ENCODE measurements at places on chromosomes 4 and X.

GRCh38 chr4:26723216-26723615 is 137.4 kb upstream of the STIM2 start:
- no peak for DNase-seq

DNA sequence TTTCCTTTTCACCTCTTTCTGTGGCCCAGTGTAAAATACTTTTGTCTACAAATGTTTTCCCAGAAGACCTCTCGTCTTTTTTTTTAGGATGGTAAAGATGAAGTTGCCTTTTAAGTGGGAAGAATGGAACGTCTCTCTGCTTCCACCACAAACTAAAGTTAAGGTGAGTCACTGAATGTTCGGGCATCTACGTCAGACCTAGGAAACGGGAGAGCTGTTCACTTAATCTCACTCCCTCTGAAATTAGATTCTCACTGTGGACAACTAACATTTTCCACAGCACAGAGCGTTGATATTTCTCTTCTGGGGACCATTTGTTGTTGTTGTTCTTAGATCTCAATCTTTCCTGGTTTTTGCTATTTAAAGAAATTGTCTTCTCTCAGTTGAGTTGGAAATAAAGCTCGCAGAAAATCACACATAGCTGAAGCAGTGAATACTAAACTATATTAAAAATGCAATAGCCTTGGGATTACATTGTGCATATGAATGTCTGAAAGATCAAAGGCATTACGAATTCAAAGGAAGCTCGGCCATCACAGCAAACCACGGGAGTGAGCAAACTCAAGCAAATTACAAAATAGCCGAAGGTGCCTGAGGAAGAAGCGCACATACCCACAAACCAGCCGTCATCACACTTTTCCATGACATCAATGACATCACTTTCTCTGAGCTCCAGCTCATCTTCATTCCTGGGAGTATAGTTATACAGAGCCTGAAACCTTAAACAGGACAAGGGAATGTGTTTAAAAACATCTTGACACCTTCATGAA is 53.9 kb upstream of the PDLIM3 start:
- DNase-seq: no peak

DNA sequence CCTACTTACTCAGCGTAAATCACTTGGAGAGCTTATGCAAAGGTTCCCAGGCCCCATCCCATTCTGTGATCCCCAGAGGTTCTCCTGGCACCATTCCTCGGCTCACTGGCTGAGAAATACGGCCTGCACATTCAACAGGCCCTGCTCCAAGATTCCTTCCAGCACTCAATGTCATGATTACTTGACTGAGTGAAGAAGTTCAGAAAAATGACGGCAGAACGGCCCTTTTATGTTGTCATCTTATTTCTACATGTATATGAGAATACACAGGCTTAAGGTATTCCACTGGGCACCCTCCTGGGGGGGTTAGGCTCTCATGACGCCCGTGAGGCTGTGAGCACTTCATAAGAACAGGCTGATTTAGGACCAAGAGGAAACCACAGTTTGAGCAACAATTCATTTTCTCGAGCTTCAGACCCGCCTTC is 190.6 kb downstream of the NSUN7 start:
- no peak for DNase-seq

DNA sequence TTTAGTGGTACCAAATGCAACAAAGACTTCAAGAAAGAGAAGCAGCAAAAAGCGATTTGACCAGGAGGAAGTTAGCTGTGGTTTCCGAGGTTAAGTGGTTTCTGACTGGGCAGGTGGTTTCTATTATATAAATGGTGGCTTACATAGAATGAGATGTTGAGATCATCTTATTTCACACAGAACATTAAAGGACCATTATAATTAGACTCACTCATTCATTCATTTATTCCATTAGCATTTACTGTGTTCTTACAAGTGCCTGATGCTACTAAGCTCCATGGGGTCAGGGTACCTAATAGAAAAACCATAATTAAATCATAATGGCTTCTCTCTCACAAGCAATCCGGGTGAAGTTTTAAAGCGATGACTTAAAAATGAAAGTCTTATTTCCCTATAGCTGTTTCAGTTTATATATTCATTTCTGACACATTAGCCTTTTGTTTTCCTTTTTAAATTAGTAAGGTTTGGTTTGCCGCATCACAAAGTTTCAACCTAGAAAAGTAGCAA is 10.6 kb downstream of the TSPAN6 start:
- DNase-seq: no peak

DNA sequence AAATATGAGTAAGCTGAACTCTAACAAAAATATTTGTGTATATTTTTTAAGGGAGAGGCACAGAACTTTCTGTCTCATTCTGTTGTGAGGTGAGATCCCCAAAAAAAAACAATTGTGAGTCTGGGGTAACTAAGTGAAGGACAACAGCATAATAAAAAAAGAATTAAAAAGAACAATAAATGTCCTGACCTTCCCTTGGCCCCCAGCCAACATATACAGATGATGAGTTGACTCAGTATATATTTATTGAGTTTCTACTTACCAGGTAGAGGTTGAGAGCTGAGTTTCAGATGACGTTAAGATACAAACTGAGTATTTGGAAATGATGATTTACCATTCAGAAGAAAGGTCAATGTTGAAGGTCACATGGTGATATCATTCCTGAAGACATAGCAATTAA is 239.5 kb downstream of the KCNIP4 start:
- DNase-seq: no peak

DNA sequence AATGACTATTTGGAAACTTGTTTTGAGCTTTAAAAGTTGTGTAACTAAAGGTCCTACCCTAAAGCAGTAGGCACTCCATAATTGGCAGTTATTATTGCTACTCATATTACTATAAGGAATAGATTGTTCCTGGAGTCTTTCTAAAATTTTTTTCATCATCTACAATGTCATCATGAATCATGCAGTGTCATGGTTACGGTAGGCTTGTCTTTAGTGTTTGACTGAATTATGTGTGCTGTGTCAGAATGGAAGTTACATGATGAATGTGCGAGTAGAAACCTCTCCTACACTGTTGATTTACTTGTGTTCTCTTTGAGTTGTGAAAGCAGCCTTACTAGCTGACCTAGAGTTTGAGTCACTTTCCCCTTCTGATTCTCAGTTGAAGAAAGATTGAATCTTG is 1099.9 kb downstream of the RAPGEF2 start:
- DNase-seq: no peak

All from NCI-H187 (cell line).